Left ventricle myocardium superior (tissue), 1 donor: ENCODE measurements at places on chromosomes 12 and 14. TPM values are rescaled to one million over a fixed set of nuclear protein-coding genes. Genes with fewer than 3 reads are reported as not detected.

DNA sequence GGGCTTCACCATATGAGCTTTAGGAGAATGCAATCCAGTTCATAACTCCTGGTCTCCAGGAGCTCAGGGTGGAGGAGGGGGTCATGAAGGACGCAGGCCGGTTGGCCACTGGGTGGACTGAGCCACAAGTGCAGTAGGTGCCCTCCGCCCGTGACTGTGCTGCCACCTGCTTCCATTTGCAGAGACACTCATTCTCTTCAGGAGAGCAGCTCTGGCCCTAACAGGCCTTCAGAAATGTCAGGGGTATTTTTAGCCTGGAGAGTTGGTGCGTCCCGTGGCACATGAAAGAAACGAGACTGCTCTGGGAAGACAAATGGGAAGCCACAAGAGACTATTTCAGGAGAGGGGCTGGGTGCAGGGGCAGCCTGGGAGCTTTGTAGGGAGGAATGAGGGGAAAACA, 74.6 kb upstream of the MYL2 start:
- peak; percentile 68 for DNase-seq

CIROP gene
- not detected for total RNA-seq

DNA sequence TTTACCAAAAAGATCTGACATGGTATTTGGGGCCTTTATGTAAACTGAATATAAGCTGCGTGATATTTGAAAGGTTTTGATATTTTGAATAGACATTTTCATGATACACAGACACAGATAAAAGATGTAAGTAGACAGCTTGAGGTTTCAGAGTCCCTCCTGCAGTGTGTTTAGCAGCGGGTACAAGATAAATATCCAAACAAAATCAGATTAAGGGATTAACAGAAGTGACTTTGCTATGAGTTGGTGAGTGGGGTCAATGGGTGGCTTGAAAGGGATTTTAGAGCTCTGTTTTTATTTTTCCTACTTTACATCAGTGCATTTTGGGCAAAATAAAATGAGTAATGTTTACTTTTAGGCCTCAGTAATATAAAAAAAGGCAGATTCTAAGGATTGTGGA, 84.1 kb downstream of the IGF1 start:
- no peak for DNase-seq

ESRRB gene
- total RNA-seq = 4.6 TPM

GDF3 gene
- not detected for total RNA-seq

- DNase-seq = no peak
Measured at GRCh38 chr12:90908465-90908864, 46.5 kb downstream of the CCER1 start.

GRCh38 chr12:109640961-109641360, 67.4 kb downstream of the MVK start:
- DNase-seq = no peak

DNA sequence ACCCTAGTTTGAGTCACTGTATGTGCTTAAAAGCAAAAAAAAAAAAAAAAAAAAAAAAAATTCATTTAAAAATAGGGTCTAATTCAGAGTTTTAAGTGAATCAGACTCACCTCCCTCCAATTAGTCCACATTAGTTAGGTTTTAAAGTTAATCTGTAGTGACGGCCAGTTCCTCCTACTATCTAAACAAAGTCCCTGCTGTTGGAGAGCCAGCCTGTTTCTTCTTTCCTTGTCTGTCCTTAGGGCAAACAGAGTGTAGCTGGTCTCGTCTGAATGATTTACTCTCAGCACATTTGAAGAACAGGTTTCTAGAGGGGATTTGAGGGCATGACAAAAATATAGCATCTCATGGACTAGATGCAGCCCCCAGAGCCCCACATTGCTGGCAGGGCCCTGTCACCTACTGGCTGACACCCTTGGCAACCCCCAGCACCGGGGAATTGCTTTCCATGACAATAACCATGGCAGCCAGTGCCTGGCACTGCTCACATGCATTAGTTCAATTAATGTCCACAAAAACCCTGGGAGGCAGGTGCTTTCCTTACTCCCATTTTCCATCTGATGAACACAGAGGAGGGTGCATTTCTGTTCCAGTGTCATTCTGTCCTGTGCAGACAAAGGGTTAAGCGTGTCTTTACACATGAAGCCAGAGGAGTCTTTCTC, 138.3 kb downstream of the PLXNC1 start:
- no peak for DNase-seq

HCAR1 gene
- total RNA-seq = 0.12 TPM

DNA sequence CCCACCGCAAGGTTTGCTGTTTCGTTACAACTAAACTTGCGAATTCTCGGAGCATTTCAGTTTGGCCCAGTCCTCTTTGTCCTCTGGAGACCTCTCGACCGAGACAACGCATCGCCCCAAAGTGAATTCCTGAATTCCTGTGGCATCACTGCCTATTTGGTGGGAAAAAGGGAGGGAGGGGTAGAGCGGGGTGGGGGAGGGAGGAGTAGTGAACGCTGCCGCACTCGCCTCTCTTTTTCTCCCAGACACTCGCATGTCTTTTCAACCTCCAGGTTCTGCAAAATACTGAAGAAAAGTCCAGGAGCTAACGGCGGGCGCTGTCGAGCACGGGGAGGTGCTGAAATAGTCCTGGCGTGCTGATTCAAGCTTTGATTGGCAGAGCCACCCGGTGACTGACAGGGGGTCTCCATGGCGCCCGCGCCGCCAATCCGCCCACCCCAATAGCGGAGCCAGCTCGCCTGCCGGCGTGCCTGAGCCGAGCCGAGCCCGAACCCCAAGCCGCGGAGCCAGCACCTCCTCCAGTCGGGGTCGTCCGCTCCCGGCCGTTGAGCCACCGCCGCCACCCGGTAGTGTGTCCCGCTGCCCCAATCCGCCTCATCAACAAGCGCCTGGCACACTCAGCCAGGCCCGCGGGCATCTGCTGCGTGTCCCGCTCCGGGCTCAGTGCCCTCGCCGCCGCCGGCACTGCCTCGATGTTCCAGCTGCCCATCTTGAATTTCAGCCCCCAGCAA, at the start of gene SIX6:
Gene SIX6, plus strand, starts transcription at position 440 of the 731 bp plus-strand sequence. Its CDS starts 253 bp downstream, at position 693.
- no peak for DNase-seq

GRCh38 chr14:65168840-65169239, 66.5 kb upstream of the MAX start:
- no peak for DNase-seq

DNA sequence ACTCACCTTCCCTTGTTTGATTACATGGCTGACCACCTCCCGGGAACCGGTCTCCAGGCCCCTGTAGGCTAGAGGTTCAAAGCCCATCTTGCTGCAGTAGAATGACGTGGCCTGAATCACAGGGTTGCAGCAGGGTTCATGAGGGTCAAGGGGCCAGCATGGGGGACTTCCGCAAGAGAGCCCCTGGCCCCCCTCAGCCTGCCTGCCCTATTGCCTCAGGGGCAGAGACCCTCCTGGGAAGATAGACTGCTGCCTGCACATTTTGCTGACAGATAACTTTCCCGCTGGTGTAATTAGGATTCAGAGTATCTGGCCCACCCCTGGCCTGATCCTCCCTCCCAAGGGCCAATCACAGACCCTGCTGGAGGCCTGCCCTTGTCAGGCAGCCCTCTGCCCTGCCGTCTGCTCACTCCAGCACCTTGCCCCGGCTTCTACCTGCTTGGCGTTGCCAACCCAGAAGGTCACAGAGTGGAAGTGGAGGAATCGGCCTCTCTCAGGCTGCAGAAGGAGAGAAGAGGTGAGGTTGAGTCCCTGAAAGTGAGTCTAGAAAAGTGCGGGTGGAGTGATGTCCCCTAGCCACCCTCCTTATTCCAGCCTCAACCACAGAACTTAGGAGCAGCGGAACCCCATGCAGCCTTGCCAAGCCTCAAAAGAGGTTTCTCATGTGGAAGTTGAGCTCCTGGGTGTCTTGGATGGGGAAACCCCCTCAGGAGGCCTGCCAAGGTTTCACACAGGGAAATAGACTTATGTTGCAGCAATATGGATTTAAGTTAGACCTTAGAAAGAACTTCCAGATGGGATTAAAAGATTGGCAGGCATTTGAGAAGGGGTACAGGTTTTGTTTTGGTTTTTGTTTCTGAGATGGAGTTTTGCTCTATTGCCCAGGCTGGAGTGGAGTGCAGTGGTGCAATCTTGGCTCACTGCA, 1.1 kb downstream of the HPD start:
- DNase-seq = no peak

DNA sequence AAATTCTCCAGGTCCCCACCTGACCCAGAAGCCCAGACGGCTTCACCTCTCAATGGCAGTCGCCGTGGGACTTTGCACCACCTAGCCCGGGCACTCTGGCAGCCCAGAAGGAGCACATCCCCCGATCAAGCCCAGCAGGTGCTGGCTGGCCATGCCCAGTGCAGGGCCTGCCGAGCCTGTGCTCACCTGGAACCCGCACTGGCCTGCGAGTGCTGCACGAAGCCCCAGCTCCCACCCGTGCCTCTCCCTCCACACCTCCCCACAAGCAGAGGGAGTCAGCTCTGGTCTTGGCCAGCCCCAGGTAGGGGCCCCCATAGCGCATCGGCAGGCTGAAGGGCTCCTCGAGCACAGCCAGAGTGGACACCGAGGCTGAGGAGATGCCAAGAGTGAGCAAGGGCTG, 144.5 kb downstream of the NUBPL start:
- no peak for DNase-seq

DNA sequence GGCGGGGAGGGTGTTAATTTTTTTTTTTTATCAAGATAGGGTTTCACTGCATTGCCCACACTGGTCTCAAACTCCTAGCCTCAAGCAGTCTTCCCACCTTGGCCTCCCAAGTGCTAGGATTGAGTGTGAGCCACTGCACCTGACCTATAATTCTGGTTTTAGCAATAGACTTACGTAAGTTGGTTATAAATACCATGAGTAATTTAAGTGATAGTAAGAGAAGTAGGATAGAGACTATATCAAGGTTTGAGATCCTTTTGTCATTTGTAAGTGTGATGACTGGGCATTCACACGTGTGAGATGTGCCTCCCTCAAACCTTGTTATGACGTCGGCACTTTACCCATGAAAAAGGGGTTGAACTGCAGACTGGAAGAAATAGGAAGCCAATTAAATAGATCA, 22.5 kb downstream of the SINHCAF start:
- no peak for DNase-seq

DNA sequence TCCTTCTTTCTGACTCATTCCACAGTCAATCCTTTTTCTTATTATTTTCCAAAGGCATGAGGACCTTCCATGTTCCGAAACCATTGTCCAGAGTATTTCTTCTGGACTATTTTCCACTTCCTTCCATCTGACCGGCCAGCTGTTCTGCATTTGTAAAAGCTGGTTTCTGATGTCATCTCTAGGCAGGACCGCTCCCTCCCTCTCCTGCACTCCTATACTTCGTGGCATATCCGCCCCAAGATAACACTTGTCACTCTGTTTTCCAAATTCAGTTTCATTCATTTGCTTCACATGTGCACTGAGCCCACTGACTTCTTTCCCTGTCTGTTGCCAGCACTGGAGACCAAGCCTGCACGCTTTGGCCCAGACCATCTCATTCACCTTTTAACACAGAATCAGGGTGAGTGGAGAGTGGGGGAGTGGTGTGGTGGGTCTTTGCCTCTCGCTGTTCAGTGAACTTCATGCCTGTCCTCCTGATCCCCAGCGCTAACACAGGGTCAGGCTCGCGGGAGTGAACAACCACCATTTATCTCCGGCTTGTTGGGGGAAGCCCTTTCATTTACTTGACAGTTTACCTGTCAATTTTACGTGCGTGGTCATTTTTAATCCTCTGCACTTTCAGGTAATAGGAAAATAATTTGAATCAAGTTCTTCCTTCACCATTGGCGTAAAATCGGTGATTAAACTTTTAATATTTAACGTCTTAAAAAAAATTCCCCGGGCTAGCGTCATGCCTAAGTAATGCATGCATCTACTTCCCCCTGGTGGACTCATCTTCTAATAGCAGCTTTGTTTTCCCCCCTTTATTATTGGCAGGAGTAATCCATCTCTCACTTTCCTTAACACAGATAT, 52.5 kb downstream of the C12orf75 start:
- no peak for DNase-seq

GRCh38 chr14:89015016-89015415, 190.6 kb downstream of the TTC8 start:
- DNase-seq = no peak

DNA sequence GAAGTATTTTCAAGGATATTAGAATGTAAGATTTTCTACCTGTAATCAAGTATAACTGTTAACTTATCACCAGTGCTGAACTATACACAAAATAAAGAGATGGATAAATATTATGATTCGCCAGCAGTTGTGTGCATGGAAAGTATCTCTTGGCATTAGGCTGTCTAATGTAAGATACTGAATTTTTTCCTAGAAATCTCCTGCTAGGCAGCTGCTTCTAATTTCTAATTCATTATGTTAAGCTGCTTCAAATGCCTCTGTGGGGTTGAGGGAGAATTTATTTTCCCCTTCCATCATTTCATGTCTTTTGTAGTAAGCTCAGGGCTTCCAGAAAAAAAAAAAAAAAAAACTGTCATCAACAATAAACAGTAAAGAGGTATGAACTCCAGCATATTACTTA, 516.0 kb downstream of the DIO2 start:
- no peak for DNase-seq

MANSC4 gene
- total RNA-seq = not detected

DNA sequence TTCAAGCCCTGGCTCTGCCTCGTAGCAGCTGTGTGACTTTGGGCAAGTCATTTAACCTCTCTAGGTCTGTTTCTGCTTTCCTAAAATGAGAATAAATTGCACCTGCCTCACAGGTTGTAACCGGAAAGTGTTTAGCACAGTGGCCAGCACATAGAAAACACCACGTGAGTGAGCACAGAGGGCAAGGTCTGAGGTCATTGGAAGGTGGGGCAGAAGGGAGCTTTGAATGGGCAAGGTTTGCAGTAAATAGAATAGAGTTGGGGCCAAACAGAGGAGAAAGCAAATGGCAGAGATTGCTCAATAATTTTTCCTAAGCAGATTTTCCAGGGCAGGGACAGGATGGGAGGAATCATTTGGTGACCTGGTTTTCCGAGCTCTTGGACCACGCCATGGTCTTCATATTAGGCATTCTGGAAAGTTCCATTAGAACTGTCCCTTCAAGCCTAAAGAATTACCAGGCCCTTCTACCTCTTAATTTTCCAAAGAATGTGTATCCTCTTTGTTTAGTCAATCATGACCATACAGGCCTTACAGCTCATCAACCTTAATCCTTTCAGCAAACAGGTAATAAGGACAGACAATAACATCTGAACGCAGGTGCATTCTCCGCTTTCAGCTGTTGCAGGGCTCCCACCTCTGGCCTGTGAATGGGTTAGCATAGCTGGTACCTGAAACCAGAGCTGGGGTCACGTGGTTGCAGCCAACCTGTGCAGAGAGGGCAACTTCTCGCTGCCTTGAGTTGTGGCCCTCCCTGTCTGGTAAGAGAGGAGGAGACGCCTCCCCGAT, 53.8 kb downstream of the VWF start:
- DNase-seq = no peak

GRCh38 chr12:5499566-5500330, 67.8 kb downstream of the NTF3 start:
- no peak for DNase-seq

NEDD8 gene
- total RNA-seq = 225 TPM
